ENCODE measurements at places on chromosomes 3 and 15. TPM values are rescaled to one million over a fixed set of nuclear protein-coding genes. Genes with fewer than 3 reads are reported as not detected.
A peak's percentile ranks its signal among the peaks of the same experiment; 100 is the strongest.

DNA sequence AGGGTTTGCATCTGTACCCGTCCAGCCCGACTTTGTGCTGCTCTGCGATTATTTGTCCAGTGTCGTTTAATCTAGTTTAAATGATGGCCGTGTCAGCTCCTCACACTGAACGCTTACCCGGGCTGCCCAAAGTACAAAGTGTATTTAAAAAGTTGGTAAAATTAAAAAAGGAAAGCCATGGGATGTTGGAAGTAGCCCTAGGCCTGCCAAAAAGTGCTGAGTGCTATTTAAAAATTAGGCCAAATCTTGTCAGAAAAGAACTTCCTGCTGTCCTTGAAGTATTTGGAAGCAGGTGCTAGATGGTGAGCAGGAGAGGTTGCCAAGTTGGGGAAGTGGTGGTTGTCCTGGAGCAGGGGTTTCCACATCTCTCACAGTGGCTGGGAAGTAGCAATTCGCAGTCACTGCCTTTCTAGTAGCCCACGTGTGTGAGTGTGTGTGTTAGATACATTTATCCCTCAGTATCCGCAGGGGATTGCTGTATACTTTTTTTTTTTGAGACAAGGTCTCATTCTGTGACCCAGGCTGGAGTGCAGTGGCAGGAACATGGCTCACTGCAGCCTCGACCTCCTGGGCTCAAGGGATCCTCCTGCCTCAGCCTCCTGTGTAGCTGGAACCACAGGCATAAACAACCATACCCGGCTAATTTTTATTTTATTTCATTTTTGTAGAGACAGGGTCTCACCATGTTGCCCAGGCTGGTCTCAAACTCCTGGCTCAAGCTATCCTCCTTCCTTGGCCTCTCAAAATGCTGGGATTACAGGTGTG lies 664 bp downstream of the PPCDC start:
- DNase-seq: peak; percentile 20

DNA sequence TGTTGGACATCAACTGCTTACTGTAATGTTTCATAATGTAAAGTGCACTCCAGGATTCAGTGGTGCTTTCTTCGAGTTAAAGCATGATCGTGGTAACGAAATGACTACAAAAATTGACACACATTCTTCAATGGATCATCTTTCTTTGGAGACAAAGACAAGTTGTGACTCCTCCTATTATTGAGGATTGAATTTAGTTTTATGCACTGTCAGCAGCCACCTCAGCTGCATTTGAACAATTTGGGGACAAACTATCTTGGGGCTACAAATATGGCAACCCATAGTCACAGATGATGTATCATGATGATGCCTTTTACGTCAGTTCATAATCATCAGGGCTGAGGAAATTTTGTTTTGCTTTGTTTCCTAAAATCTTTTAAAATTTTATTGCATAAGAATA lies 140.2 kb upstream of the ICE2 start:
- no peak for DNase-seq

- DNase-seq: no peak
Observed at GRCh38 chr15:100687582-100688141, 85.3 kb downstream of the ASB7 start.

GRCh38 chr3:149009732-149010131 lies 18.4 kb downstream of the GYG1 start:
- no peak for DNase-seq

DNA sequence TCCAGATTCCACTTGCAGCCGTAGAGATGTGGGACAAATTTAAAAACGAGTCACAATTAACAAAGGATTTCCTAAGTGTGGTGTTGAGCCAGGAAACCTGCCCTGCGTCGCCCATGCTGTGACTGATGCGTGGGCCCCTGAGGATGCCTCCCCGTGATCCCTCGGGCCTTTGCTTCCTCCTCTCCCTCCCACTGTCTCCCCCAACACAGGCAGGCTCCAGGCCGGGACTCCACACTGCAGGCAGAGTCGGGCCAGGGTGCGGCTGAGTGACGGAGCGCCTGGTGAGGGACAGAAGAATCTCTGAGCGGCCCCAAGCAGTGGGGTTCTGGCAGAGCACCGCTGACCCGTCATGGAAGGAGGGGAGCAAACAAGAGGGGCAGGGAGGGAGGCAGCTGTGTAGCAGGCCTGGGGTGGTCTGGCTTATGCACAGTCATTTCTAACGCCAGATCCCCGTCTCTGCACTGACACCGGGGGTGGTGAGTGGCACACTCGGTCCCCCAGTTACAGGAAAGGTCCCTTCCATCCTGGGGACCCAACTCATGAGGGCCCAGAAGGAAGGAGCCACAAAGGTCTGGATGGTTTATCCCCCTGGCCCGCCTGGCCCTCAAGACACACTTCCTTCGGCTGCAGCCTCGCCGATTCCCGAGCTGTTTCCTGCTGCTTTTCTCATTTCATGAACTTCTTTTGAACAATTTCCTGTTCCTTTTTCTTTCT lies 91.0 kb downstream of the XXYLT1 start:
- no peak for DNase-seq

- peak; percentile 82 for DNase-seq
Observed at GRCh38 chr15:28125673-28126651, 26.8 kb upstream of the OCA2 start.

- peak; percentile 1 for DNase-seq
Observed at GRCh38 chr3:150495149-150495548, 51.1 kb downstream of the SERP1 start.

Gene RARRES1
- 1.1 TPM for polyA plus RNA-seq

Gene P2RY13
- polyA plus RNA-seq: 0.66 TPM

Gene ARL6IP5
- polyA plus RNA-seq: 76.3 TPM

Gene IGF2BP2
- polyA plus RNA-seq: 0.46 TPM

Measured in brain (organoid and tissue), 16 donors.